BJ (cell line): ENCODE measurements at places on chromosomes 12 and 14.

GRCh38 chr14:68401317-68401716, 391.6 kb downstream of the ZFP36L1 start:
- no peak for DNase-seq

DNA sequence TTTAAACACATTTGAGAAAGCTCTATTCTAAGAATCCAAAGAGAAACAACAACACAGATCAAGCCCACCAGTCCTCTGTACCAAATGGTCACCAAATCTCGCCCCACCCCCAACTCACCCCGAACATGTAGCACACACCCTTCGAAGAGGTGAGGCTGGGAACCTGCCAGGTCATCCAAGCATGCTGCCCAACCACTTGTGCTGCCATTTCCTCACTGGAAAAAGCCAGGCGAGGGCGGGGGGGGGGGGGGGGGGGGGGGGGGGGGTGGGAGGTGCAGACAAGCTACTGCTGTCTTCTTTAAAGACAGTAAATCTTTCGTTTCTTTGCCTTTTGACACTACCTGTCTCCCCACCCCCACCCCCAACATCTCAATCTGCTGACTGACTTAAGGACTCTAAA, 59.9 kb downstream of the SETD3 start:
- DNase-seq, result no peak

DNA sequence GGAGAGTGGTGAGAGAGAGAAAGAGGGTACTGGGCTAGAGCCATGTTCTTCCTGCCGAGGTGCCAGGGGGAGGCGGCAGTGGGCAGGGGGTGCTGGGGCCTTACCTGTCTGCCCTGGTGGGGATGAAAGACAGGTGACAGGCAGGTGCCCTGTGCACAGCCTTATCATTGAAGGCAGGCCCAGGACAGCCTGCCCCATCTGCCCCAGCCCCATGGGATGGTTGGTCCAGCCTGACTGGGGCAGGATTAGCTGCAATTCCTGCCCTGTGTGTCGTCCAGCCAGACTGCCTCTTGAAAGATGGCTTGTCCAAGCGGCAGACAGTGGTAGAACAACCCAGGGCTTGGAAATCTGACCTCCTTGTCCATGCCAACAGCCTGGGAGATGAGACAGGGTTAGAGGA, 67.2 kb downstream of the TSPAN11 start:
- no peak for DNase-seq

GRCh38 chr12:41367726-41368405, 179.7 kb downstream of the PDZRN4 start:
- DNase-seq, result no peak
